ENCODE measurements at places on chromosomes 1 and 21.

DNA sequence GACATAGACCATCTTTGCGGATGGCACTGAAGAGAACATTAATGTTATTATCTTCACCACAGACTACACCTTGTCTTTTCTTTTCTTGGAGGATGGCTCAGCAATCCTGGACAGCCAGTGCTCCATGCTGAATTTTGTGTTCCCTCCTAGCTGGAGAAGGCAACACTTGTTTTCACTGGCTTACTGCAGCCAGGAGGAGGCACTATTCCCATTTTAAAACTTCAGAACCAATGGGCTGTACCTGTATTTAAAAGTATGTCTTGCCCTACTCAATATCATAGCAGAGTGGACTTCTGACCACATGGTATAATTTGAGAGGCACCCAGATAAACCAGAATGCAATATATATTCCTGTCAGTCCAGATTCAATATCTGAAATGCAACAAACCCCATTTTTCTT, 53.3 kb upstream of the POGK start:
- no peak for DNase-seq

DNA sequence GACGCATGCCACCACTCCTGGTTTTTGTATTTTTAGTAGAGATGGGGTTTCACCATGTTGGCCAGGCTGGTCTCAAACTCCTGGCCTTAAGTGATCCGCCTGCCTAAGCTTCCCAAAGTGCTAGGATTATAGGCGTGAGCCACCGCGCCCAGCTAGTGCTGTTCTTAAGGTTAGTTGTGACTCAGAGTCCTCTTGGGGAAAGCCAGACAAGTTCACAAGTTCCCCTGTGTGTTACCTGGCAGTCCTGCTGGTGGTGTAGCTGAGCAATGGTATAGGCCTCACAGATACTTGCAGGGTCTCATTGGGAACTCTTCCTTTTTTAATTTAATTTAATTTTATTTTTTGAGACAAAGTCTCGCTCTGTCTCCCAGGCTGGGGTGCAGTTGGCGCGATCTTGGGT, 10.6 kb downstream of the CFAP126 start:
- DNase-seq, result no peak

DNA sequence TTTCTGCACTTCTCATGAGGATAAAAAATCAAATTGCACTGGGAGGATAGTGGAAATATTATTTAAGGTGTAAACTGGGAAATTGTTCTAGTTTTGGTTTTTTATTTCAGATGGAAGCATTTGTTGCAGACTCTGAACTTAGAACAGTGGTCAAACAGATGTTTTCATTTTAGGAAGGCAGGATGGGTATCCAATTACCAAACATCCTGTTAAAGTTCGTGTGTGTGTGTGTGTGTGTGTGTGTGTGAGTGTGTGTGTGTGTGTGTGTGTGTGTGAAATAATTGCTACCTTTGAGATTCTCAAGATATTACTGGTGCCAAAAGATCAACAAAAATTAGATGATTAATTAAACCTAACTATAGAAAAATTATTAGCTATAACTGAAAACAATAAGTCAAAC, 24.3 kb upstream of the DUSP10 start:
- no peak for DNase-seq

DNA sequence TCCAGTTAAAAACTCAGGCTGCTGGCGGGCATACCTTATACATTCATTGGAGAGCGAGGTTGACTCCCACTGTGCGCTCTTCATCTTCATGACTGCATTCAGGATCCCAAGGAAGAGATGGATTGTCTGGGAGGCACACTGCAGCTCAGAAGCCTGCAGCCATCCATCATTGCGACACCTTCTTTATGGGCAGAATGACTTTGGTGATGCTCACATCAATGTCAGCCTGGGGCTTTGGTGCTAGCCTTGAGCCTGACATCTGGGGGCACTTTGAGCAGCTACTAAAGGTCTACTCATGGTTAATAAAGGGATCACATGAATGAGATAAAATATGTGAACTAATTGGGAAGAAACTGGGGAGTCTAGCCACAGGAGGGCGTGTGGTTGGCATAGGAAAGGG, 229.3 kb downstream of the PRDM2 start:
- no peak for DNase-seq

- DNase-seq, result no peak
Measured at GRCh38 chr1:46315669-46316403, 12.3 kb downstream of the UQCRH start.

DNA sequence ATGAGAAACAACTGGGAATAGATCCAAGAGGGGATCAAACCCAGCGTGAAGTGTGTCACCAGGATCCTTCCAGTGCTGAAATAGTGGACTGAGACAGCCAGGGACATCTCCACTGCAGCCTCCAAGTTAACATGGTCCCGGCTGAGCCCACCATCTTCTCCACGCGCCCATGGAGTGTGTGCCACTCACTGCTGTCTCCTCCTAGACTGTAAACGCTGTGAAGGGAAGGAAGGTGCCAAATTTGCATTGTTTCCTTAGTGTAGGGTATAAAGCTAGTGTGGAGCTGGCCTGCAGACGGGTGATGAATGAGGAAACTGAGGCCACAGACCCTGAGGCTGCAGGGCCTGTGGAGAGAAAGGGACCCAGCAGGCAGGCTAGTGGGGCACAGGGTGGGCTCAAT, 183.6 kb downstream of the FOXD2 start:
- no peak for DNase-seq

Measured in activated naive CD4-positive, alpha-beta T cell (primary cell).